Bone marrow (tissue), 2 donors: ENCODE measurements at places on chromosomes 2 and 18.

- no peak for DNase-seq
These were observed 65.5 kb downstream of the CABLES1 start for GRCh38 chr18:23200756-23201155.

DNA sequence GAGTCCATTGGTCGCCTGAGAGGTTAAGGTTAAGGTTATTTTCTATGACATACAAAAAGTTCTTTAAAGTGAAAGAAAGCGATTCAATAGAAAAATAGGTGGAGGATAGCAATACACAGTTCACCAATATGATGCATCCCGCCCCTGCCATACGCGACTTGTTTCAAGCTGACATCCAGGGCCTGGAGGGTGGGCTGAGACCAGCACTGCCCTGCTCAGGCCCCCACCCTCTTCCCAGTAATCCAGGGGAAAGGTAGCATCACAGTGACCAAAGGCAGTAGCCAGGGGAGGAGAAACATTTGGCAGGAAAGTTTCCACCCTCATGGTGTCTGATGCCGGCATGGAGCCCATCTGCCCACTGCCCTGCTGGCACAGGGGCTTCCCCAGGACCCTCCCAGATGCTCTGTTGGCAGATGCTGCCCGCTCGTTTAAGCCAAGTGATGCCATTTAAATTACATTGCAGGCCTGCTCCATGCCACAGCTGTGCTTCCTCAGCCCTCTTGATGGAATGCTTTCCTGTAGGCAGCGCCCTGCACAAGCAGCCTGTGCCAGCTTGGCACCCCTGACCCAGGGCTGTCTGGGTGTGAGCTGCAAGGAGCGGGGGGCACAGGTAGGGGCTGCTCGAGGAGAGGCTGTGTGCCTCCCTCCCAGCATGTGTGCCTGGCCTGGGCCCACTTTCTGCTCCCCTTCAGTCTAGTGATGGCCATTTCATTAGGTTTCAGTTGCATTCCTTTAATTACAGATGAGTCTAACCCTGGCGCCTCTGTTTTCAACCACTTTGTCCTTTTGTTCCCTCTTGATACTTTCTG, 10.7 kb upstream of the ANO7 start:
- DNase-seq = no peak

GRCh38 chr2:181684454-181685149, 4.3 kb upstream of the NEUROD1 start:
- no peak for DNase-seq

GRCh38 chr2:44957656-44958327, 16.3 kb downstream of the SIX3 start:
- DNase-seq = no peak

DNA sequence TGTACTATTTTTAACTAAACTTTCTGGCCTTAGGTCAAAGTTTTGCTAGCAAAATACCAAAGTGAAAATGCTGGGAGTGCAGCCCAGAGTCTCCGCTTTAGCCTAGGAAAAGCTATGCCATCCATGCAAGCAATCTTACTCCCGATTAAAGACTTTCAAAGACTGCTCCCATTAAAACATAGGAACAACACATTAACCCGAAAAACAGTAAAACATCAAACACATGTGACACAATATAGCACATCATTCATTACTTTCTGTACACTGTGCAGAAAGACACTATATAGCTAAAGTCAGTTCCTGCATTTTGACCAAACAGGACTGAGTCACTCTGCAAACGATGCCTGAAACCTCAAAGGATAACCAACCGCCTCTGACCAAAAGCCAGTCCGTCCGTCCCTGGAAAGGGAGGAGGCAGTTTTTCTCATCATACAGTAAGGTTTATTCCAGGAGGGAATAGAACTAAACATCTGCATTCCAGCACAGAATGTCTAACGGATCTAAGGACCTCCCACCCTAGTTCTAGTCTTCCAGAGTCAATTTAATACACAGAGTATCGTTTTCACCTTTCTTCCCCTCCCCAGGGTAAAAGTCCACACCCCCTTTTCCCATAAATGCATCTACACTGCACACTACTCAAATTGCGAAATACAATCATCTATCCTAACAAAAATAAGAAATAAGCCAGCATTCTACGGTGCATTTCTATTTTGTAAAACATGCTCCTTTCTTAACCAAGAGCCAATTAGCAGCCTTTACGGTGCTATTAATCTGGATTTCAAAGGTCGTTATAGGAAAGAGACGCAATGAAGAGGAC, 1.7 kb downstream of the ROCK2 start:
- no peak for DNase-seq

GRCh38 chr2:236731767-236732580, 162.3 kb downstream of the ACKR3 start:
- DNase-seq = no peak

GRCh38 chr2:16773080-16773713, 107.6 kb upstream of the CYRIA start:
- no peak for DNase-seq

DNA sequence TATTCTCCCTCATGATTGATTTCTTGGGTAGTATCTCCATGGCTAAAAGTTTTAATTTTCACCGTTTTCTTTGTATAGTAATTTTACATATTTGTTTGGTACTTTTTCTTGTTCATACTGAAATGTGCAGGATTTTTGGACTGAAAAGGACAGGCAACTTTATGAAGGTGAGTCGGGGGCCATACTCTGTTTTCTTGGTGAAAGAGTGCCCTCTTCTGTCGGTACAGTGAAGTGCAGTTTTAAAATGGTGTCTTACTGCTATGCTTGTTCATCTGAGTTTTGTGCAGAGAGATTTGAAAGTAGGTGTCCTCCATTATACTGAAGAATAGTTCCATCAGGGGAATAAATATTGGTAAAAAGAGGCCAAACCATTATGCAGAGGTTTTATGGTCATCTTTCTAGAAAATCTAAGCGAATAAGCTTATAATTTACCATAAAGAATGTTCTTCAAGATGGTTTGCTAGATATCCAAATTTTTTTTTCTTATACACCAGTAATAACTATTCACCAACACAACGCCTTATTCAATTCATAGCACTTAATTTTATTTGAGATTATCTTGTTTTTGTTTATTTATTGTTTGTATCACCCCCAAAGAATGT, 8.7 kb upstream of the SERPINB13 start:
- DNase-seq = peak; percentile 13

GRCh38 chr2:230840301-230840700, 24.4 kb upstream of the ITM2C start:
- no peak for DNase-seq

DNA sequence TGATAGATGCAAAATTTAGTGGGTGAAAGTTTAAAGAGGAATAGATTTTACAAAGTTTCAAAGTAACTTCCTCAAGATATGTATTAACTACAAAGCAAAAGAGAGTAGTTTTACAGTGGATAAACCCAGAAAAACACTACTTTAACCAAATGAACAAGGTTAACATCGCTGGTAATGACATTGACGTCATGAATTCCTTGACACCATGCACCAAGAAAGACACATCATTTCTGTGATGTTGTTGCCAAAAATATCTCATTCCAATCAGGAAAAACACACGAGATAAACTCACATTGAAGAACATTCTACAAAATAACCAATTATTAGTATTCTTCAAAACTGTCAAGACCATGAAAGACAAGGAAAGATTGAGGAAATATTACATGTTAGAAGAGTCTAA, 605.6 kb upstream of the SETBP1 start:
- no peak for DNase-seq

GRCh38 chr2:195498839-195499490, 158.1 kb upstream of the SLC39A10 start:
- DNase-seq = no peak

GRCh38 chr18:9612977-9613376, 1.4 kb downstream of the PPP4R1 start:
- DNase-seq = no peak

GRCh38 chr2:238884812-238885408, 37.0 kb downstream of the TWIST2 start:
- no peak for DNase-seq

DNA sequence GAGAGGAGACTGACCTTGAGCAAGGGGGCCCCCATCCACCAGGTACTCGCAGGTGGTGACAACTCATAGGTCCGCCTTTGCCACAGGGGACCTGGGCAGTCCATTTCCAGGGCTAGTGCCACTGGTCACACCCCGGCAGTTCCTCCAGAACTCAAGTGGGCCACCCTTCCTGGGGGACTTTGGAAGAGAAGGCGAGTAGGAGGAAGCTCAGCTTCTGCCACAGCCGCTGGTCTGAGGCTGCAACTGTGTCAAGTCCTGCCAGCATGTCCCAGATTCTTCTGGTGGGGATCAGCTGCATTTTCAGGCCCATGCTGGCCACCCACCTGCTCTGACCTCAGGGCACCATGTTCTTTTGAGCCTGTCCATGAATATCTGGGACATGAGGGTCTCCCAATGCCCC, 423.9 kb upstream of the MYT1L start:
- no peak for DNase-seq

DNA sequence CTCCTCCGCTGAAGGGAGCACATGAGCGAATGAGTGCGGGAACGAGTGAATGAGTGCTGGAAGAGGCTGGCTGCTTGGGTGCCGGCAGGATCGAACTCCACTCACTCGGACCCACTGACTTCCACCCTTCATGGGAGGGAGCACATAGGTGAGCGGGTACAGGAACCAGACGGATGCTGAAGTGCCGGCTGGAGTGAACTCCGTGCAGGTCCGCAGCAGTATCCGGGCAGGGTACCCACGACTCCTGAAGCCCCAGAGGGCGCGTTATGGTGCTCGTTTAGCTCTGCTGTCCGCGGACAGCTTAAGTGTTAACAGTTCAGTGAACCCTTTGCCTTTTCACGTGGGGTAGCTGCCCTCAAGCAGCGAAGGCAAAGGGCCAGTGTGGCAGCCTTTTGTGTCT, 23.2 kb downstream of the RPRM start:
- DNase-seq = no peak

- no peak for DNase-seq
These were observed 56.4 kb upstream of the OTOS start for GRCh38 chr2:240196716-240197461.

DNA sequence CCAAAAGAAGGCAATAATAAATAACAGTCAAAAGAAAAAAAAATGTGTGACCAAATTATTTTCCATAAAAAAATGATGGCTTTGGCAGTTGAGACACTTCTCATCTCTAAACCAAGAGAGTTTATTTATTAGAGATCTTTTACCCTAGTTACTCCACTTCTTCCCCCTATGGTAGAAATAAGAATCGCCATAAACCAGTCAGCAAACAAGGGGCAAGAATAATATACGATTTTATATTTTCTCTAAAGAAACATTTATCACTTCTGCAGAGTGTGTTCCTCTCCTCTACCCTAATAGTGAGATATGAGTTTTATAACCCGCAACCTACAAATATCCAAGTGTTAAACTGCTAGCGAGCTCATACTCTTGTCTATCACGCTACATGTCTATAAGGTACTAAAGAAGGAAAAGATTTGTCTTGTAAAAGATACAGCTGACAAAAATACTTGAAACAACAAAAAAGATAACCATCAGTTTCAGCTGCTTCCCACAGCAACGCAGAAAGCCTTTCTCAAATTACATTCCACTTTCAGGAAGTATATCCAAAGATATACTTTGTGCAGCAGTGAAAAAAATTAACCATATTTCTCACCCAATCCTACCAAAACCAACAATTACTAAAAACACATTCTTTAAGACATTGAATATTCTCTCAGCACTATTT, 2.3 kb downstream of the RNF103 start:
- peak; percentile 15 for DNase-seq

DNA sequence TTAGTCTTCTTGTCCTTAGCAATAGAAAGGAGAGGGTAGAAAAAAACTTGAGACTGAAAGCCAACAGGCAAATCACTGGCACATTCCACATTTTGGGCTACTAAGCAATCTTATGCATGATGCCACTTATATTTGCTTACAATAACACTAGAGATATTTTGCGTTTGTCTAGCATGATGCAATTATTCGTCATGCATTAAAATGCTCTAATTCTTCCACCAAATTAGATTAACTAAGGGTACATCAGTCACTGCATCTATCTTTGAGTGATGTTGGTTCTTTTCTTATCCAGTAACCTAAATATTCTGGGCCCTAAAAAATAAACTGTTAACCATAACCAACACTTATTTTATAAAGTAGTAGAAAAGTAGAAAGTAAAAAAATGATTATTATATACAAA, 1311.7 kb upstream of the CDH2 start:
- DNase-seq = no peak

GRCh38 chr2:99816908-99817307, 325.5 kb downstream of the AFF3 start:
- no peak for DNase-seq

GRCh38 chr2:161306919-161307318, 1.3 kb upstream of the PSMD14 start:
- DNase-seq = no peak

- no peak for DNase-seq
These were observed 3.5 kb downstream of the TMEM127 start for GRCh38 chr2:96262306-96262705.

GRCh38 chr2:216206041-216206703, 97.0 kb downstream of the XRCC5 start:
- no peak for DNase-seq

DNA sequence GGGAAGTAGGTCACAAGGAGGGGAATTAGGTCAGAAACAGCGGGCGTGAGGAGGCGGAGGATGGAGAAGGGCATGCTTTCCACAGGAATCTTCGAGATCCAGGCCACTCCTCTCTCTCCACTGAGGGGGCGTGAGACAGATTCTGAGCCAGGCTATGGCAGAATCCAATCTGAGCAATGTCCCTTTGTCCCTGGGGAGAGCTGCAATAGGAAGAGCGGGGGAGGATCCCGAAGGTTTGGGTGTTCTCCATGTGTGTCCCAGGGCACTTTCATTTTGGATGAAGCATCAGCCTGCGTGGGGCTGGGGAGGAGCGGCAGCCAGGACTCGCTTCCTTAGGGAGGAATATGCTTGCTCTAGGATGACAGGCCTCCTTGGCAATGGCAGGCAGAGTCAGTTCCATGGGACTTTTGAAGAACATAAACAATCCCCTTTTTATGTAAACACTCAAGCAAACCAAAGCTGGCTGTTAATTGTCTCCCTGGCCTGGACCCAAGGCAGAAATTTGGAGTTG, 84.0 kb downstream of the LIPG start:
- DNase-seq = no peak

GRCh38 chr2:96116424-96116878, at the start of gene ADRA2B:
Gene ADRA2B, minus strand, starts transcription at chr2:96116571. Its CDS starts 422 bp downstream, at chr2:96116149.
- DNase-seq = no peak

DNA sequence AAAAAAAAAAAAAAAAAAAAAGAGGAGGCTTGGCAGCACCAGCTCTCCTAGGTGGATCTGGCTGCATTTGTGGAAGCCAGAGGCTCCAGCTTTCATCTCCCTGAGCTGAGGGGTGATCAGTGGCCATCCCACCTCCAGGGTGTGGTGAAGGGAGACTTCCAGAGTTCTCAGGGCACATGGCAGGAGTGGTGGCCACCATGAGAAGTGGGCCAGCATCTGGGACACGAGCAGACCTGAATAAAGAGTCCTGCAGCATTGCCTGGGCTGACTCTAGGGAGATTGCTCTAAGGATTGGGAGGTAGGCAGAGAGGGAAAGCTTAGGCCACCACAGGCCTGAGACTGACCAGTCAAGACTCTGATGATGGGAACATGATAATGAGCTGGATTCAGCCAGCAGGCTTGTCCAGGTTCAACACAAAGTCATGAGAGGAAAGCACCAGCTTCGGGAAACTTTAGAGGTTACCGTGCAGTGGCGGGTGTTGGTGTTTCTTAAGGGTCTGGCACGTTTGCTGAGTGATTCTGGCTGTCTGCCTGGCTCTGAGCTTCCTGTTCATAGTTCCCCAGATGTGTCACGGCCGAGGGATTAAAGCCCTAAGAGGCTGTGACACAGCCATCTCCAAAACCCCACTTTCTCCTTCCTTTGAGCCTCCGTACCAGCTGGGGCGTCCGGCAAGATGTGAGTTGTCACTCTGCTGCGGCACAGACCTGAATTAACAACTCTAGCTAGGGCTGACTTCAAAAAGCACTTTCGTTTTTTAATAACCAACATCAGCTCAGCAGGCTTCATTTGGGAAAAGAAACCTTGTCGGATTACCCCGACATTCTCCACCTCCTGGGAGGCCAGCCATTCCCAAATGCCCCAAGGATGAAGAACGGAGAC, 38.3 kb upstream of the IL1R1 start:
- DNase-seq = peak; percentile 97
